ENCODE measurements at places on chromosomes 11 and 22.

GRCh38 chr11:35144806-35145205 lies 5.8 kb downstream of the CD44 start:
- no peak for DNase-seq

- peak; percentile 94 for DNase-seq
These were observed 192.6 kb downstream of the DSCAML1 start for GRCh38 chr11:117604336-117604995.

DNA sequence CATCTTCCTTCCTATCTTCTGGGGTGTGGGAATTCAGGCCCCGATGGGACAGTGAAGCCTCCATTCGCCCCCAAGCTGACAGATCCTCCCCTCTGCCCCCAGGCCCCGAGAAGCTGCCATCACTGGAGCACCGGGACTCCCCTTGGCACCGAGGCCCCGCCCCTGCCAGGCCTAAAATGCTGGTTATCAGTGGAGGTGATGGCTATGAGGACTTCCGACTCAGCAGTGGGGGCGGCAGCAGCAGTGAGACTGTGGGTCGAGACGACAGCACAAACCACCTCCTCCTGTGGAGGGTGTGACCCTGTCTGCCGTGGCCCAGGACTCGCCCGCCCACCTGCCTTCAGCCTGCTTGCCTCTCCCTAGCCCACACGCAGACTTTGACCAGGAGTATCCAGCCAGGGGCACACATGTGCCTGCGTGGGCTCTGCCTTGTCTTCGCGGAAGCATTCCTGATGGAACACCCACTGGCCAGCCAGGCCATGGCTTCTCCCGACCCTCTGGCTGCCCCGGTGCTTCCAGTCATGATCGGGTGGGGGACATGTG lies 8.6 kb upstream of the RELT start:
- peak; percentile 76 for DNase-seq

DNA sequence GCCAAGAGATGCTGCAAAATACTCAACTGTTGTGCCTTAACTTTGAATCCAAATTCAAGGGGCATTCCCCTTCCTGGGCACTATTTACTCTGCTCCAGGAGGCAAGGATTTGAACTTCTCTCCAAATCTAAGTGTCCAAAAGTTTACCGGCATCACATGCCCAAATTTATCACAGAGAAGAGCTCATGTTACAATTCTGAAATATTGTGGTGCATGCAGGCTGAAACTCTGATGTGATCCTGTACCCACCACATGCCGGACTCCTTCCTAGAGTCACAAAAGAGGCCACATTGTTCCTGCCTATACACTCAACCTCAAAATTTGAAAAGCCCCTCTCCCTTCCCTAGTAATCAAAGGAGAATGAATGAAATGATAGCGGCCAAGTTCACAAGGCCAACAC lies 1.3 kb downstream of the TRAF6 start:
- no peak for DNase-seq

DNA sequence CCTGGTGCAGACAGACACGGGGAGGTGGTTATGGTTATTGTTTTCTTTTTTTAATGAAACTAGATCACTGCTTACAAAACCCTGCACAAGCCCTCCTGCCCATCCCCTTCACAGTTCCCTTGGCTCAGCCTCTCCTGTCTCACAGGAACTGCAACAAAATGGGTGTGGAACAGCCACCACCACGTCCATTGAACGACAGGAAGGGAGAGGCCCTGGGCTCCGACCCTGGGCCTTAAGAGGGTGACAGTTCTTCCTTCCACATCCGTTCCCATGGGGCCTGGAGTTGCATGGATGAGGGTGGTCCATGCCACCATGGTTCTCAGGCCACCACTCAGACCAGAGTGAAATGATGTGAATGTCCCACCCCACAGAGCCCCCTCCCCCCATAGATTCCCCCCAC lies 15.7 kb downstream of the PRPF19 start:
- no peak for DNase-seq

- peak; percentile 55 for DNase-seq
These were observed 117.5 kb downstream of the PKNOX2 start for GRCh38 chr11:125281831-125282595.

DNA sequence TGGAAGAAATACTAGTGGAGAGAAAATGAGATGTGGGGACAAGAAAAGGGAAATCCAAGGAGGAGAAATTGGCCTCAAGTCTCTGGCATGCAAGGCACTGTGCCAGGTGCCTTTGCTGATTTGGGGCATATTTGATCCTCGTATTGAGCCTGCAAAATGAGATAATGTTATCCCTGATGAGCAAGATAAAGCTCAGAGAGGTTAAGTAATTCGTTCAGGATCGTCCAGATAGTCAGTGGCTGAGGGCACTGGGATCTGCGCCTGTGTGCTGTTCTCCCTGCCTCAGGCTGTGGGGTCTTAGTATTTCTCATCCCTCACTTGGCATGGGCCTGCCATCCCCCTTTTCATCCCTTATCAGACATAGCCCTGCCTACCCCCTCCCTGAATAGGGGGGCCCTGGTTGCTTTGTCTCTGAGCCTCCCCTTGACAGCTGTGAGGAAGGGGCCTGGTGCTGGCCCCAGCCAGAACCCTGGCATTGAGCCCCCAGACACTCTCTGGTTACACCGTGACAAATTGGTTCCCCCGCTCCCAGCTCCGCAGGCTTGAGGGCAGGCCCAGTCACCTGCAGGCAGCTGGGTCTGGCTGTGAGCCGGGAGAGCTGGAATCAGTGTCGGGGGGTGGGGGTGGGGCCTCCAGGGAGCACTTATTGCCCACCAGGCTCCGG lies 85.7 kb downstream of the NECTIN1 start:
- no peak for DNase-seq

GRCh38 chr22:46812034-46812605 lies 49.7 kb downstream of the TBC1D22A start:
- DNase-seq: no peak

DNA sequence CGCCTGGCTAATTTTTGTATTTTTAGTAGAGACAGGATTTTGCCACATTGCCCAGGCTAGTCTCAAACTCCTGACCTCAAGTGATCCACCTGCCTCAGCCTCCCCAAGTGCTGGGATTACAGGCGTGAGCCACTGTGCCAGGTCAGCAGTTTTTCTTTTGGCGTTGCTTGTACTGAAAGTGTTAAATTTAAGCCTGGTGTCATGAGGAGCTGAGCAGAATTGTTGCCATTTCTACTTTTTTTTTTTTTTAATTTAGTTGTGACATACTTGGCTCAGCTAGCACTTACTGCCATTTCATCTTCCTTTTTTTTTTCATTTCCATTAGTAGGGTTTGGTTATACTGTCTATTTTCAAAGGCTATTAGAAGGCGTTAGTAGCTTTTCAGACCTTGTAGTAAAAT lies 10.7 kb downstream of the TAB1 start:
- DNase-seq: no peak

GRCh38 chr11:56906683-56907148 lies 82.0 kb upstream of the OR5AK2 start:
- DNase-seq: no peak

DNA sequence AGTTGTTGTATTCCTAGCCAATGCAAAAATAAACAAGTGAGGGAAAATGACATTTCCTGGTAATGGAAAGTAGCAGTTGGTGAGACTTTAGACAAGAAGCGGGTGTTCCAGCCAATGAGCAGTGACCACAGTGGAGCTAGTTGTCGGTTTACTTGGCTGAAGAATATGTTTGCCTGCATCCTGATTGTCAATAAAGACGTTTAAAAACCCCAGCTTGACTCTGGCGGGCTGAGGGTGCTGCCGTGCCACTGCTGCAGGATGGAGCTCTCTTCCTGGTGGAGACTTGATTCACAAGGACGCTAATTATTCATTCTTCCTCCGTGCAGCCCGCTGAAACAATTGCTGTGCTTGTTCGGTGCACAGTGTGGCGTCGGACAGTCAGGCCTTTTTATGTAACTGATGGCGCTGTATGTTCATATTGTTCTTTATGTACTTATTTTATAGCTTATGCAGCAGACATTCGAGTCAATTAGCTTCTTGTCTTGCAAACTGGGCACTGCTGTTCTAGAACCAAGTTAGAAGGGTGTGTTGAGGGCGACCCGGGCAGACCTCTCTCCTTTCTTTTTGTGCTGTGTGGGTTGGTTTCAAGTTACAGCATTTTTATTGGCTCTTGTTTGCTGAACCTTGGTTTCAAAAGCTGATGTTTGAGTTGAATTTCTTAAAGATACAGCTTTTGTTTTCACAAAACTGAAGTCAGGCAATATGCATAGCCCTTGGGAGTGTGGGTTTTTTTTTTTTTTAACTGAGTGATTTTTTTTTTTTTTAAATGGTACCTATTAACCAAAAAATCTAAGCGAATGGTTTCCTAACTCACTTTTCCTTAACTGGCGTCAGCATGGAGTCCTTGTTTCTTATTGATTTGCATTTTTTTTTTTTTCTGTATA lies 153.9 kb downstream of the TEAD1 start:
- peak; percentile 36 for DNase-seq

DNA sequence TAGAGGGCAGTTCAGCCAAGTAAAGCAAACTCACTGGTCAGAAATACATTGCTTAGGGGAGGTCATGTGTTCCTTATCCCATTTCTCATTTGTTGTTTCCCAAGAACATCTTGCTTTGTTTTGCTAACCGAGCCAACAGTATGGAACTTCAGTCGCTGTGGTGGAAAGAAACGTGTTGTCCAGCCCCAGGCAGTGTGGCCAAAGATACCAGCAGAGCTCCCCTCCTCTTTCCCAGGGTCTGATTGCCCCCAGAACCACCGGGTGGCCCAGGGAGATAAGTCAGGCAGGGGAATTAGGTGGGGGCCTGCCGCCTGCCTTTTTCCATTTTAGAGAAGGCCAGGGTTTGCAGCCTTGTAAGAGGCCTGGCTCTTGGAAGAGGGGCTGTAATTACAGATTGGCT lies 98.7 kb upstream of the CRYBB3 start:
- DNase-seq: no peak

All from posterior cingulate gyrus (tissue), 11 donors.